ENCODE measurements at places on chromosomes 12 and 14.

GRCh38 chr14:84804468-84804867 is 725.5 kb upstream of the FLRT2 start:
- no peak for DNase-seq

DNA sequence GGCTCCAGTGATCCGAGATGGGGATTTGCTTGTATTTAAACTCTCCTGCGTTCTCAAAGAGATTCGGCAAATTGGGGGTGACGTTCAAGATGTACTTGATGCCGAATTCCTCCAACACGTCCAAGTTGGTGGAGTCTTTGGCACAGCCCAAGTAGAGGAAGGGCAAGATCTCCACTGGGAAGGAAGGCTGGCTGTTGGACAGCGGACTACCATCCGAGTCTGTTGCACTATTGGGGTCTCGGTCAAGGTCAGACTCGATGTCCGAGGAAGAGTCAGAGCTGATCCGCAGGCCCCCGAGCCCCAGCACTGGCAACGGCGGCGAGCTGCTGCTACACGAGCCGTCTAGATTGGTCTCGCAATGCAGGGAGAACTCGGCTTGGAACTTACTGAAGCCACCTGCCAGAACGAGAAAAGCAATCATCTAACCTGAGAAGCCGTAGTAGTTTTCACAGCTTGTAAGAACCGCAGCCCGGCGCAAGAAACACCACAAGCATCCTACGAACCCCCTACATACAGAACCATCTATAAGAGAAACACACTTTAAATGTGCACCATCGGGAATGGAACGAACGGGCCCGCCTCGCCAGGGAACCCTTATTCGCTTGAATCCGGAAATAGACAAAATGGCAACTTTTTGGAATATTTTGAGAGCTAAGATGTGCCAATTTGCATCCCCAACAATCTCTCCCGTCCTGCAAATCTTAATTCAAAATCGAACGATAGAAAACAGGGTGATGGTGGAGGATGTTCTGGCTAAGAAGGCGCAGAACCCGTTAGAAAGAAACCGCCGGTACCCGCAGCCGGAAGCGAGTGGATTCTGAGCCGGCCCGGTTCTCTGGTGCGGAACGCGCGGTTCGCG is 1.4 kb downstream of the DUSP6 start:
- DNase-seq = no peak

DNA sequence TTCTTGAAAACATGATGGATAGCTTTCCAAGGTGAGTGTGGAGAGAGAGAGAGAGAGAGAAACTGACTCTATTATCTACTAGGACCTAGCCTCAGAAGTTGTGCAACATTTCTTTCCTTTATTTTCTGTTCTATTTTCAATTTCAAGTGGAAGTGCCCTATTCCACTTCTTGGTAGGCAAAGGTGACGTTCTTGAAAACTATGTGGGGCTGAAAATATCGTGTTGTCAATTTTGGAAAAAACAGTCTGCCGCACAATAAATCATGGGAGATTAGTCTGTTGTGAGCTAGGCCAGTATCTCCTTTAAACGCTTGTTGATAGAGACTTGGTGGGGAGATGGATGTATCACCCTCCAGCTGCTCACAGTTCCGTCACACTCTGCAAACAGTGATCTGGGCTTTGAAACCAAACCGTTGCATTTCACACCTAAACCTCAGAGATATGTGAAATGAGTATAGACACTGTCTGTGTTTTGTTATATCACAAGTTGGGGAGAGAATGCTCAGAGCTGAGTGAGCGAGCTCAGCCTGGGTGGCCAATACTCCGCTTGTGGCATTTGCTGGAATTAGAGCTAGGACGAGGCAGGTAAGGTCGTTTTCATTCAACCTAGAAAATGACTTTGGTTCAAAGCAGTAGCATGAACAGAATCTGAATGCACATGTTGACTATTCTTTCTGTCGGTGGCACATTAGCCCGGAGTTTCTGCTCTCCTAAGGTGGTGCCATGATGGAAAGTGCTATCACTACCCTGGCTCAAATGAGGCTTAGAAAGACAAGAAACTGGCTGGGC is 75.1 kb upstream of the ST8SIA1 start:
- no peak for DNase-seq

DNA sequence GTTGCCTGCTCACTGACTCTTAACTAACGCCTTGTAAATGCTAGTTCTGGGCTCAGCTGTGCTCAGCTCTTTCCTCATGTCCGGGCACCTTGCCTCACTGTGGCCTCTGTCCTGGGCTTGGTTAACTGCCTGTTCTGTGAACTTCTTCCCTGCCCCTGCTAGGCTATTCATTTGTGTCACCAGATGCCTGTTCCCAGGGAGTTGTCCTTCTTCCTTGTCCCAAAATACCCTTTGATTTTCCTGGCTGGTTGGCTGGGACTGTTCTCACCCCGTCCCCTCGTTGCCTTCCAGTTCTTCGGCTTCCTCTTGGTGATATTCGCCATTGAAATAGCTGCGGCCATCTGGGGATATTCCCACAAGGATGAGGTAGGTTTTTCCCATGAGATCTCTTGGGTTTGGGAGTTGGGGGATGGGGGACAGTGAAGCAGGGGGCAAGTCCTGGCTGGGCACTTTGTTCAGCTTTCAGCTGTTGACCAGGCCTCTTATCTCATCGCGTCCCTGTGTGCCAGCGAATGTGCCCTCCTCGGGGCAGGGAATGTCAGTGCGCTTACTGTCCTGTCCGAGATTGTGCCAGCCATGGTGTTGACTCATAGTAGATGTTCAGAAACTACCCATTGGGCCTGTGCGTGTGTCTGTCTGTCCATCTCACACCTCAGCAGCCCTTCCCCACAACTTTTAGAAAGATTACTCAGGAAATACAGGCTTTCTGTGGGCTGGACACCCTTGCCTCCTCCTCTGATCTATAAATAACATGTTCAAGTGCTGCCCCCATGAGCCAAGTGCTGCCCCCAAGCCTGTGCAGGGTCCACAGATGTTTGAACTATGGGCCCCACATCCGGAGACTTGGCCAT is 33.1 kb downstream of the CD9 start:
- DNase-seq = no peak
